CD4-positive, alpha-beta T cell treated with Interleukin-10 for 1 hour (primary cell): ENCODE measurements at places on chromosomes 5 and 9.

DNA sequence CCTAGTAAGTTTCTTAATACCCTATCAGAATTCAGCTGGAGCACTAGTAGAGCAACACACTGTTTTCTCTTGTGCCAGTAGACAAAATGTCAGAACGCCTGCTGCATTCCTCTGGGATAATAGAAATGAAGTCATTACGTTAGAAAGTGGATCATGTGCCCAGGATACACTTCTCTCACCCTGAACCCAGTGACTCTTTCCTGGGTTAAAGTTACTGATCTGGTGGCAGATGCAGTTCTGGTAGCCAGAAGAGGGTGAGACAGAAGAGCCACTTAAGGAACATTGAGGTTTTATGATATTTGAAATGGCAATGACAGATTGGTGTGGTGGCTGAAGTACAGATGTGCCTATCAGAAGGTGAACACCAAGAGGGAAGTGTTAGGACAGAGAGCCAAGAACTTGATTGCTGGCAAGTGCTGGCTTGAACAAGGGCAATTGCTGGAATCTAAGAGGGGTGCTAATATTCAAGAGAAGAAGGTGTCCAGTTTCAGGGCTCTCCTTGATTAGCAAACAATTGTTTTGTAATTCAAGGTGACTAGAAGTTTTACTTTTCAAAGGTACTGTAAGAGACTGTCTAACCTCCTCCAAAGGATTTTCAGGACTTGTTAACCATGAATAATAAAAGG lies 93.7 kb upstream of the ERBIN start:
- no peak for DNase-seq

- DNase-seq: no peak
Observed at GRCh38 chr9:90505695-90506094, 136.9 kb downstream of the DIRAS2 start.

GRCh38 chr5:31421806-31422586 lies 109.9 kb downstream of the DROSHA start:
- DNase-seq: no peak

GRCh38 chr9:130660326-130660682 lies 4.1 kb upstream of the PRDM12 start:
- no peak for DNase-seq

DNA sequence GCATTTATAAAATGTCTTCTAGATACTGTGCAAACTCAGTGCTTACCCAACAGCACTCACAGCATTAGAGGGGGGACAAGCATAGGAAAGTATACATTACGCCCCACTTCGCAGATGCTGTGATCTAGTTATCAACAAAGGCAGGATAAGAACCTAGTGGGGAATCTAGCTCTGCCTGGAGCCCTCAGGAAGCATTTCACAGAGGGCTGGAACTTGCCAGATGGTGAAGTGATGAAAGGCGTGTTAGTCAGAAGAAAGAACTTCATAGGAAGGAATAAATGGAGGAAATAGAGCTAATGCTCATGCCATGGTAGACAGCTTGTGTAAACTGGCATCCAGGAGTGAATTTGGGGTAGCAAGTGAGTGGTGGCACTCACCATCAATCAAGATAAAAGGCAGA lies 25.8 kb downstream of the DIRAS2 start:
- DNase-seq: no peak

DNA sequence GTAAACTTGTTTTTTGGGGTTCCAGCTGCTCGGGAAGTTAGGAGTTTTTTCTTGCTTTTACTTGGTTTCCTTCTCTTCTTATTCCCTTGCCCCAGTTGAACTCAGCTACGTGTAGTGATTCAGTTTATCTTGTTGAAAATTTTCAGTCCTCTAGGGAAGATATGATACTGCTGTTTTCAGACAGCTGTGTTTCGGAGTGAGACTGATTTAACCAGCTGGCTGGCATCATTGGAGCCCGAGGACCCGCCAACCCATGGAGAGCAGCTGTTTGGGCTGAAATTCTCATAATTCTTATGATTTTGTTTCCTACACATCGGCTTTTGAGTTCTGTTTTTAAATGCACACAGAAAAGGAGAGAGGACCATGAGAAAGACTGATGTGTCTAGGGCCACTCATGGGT lies 271.5 kb downstream of the NR3C1 start:
- no peak for DNase-seq

DNA sequence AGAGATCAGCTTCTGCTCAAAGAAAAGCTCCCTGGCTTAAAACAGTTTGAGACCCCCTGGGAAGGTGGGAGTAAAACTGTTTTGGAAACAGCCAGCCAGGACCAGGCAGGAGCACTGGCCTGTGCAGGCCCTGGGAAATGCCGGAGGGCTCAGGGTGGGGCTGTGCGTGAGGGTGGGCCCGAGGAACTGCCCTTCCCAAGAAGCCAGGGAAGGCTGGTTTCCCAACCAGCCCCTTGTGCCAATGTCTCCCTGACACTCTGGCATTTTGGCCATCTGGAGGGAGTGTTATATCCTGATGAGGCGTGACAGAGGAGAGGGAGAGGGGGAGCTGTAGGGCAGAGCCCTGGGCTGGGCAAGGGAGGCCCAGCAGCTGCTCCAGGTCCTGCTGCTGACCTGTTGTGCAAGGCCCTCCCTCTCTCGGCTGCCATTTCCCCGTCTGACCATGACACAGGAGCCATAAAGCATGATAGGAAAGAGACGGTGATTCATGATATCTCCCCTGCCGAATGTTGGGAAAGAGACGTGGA lies 16.1 kb downstream of the OLFML2A start:
- DNase-seq: no peak

DNA sequence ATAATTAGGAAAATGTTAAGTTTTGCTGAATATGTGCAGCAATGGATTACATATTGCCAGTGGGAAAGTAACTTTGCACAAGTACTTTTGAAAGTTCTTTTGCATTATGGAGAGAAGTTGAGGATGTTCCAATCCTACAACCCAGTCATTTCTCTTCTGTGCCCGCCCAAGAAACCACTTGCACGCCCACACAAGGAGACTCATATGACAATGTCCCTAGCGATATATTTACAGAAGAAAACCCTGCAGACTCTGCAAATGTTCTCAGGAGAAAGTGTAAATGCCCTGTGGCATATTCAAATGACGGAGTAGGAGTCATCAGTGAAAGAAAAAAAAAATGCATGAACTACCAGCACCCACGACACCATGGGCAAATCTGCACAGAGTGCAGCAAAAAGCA lies 356.5 kb downstream of the CTNND2 start:
- DNase-seq: no peak

DNA sequence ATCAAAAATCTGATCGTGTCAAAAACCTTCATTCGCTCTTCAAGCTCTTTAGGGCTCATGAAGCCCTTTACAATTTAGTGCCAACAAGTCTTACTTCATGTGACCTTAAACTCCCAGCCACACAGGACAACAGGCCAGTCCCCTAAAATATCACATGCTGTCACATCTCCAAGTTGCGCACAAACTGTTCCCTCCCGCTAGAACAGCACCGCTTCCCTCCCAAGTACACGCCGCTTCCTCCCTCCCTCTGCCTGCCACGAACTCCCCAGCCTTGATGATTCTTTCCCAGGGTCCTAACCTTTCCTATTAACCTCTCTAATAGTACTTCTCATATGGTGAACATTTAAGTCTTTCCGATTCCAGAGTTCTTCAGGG lies 91.2 kb downstream of the TLE1 start:
- DNase-seq: no peak

- no peak for DNase-seq
Observed at GRCh38 chr9:29637471-29638237, 2064.4 kb upstream of the C9orf72 start.

DNA sequence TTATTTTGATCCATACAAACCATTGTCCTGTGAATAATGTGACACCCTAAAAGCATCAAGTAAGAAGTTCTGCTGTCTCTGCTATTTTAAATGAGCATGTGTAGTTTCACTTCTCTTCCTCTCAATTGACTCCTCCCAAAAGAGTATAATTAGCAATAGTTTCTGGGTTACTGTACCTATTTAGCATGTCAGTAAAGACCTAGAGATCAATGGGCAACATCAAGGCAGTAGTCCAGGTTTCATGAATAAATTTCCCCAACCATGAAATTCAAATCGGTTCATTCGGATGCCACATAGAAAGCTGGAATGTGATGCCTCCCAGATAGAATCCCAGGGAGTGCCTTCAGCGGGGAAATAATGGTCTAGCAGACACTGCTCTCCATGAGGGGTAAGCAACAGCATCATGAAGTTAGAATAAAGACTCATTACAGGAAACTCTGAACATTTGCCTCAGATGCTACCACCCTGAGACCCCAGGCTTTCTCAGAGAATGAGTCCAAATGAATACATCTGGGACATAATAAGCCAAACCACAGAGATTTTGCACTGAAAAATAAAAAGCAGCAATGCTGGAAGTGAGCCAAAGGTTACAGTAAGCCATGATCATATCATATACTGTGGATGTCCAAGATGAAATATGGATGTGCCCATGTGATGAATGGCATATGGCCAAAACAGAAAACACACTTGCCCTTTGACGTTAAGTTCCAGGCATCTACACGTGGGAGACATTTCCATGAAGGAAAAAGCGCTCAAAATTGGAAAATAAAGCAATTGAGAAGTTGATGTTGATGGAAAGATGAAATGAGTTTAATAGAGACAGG lies 1107.0 kb upstream of the SEMA6A start:
- no peak for DNase-seq

DNA sequence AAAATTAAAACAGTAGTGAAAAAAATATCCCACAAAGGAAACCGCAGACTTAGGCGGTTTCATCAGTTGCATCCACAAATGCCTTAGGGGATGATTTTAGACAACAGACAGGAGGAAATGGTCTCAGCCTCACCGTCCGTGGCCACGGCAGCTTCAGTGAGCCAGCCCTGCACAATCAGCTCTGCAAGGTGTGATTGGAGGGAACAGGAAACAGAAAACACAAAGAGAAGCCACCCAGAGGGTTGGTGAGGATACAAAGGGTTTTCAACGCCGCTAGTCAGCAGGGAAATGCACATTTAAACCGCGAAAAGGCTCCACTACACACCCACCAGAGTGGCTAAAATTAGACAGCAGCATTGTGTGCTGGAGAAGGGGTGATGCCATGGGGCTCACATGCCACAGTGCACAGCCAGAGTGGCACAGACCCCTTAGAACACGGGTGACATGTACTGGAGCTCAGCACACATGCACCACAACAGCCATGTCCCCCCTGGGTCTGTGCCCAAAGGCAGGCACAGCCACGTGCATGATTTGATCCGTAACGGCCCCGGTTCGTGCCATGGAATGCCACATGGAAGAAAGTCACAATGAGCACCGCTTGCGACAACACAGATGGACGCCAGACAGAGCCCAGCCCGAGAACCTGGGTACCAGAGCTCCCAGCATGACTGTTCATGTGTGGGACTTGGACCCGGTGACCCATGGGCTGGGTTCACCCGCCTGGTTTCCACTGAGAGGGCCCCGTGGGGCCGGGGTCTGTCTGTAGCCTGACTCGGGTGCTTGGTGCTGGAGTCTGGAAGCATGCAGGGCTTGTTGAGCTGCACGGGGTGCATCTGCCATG lies 18.3 kb upstream of the TERT start:
- peak; percentile 55 for DNase-seq

GRCh38 chr9:94909250-94909894 lies 182.9 kb downstream of the AOPEP start:
- no peak for DNase-seq

DNA sequence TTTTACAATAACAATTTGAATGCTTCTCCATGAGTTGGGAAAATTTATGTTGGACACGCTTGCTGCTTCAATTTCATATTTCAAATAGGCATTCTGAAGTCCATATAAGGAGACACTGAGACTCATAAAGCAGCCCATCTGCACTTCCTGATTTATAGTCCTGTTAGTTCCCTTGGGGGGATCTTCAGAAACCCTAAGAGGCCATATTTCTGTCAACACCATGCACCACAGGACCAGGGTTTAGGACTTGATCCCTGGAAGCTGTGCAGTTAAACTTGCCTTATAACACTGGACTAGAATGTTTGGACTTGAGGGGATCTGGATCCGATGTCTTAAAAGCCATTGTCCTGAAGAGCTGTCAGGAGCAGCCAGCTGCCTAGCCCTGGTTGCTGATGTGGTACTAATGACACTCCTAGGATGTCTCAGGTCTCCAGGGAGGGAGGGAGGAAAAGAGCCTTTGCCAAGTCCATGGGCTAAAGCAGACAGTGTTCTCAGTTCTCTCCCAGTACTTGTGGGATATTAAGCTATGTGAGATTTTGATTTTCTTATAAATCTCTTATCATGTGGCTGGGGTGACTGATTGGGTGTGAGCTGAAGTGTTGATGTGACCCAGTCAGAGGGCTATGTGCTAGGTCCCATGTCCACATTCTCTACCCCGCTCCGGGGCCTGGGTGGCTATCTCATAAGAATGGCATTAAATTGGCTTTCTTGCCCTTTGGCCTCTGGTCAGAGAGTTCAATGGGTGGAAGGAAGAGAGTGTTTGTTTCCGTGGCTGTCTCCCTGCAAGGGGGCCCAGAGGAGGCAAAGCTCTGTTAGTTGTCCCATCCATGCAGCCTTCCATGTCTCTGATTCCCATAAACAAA lies 399.8 kb downstream of the OSTF1 start:
- no peak for DNase-seq

DNA sequence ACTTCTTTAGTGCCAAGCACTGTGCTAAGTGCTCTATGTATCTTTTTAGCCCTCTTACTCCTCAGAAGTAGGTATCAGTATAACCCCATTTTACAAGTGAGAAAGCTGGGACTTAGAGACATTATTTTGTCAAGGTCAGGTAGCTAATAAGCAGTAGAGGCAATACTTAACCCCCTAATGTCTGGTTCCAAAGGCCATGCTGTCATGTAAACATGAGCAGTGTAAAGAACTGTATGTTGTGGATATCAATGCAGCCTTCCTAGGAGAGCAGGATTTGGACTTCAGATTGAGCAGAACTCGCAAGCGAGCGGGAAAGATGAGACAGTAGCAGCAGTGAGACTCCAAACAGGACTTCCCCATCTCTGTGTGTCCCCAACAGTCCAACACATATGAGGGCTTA lies 3.6 kb upstream of the SHROOM1 start:
- DNase-seq: no peak

DNA sequence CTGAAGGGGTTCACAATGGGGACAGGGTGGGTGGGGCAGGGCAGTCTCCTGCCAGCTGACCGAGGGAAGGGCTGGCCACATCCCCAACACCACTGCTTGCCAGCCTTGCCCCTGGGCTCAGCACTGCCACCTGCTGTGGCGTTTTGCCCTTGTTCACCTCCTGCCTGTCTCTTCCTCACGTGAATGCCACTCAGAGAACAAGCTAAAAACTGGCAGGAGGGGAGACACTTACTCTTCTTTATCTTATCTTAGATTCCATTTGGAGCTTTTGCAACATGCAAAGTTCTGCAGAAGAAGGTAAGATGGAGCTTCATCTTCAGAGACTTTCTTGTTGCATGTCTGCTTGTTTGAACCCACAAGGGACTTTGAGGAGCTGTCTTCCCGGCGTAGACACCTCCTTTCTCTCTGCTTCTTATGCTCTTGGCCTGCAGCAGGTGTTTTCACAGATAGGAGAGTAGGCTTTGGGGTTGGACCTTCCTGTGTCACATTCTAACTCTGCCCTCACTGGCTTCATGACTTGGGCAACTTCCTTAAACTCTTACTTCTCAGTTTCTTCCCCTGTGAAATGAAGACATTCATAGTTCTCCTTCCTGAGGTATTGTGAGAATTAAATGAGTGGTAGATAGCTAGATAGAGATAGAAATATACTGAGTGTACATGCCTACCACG lies 4.1 kb downstream of the LRSAM1 start:
- peak; percentile 28 for DNase-seq

GRCh38 chr5:73654819-73655318 lies 28.9 kb downstream of the ARHGEF28 start:
- no peak for DNase-seq
